Activated CD4-positive, CD25-positive, alpha-beta regulatory T cell (primary cell): ENCODE measurements at places on chromosomes 16 and 17.

DNA sequence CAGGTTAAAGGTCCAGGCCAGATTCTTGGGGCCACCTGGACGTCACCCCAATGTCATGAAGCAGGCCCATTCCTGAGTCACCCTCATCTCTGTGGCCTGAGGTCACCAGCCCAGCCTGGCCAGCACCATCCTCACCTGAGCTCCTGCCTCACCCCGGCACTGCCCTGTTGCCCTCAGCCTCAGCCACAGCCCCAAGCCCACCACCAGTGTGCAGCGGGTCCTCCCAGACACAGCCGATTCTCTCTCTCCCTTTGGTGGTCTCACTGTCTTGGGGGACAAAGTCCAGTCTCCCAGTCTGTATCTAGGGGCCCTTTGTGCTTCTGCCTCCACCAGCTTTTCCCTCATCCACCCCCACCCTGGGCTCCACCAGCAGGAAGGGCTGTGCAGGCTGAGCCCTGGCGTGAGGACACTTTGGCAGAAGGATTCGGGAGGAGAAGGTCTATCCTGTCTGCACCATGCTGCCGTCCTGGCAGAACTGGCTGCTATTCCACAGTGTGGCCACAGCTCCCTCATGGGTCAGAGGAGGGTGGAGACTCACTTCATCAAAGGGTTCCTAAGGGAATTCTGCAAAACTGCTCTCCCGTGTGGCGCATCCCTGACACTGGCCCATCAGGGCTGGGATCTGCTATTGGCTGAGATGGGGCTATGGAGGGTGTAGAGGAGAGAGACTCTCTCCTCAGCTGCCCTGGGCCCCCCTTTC, 64.3 kb downstream of the PRMT7 start:
- no peak for DNase-seq

DNA sequence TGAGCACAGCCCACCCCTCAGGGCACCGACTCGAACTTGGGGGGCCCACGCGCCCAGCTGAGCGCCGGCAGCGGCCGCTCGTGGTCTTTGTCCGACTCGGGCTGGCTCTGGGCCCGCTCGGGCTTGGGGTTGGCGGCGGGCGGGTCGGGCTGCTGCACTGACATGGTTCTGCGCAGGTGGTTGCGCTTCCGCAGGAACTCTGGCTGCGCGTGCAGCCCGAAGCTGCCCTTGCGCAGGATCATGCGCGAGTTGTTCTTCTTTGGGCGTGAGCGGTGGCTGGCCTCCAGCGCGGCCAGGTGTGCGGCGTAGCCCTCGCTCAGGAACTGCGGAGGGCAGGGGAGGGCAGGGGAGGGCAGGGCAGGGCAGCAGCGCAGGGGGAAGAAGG, 11.1 kb downstream of the PIMREG start:
- DNase-seq, result no peak

DNA sequence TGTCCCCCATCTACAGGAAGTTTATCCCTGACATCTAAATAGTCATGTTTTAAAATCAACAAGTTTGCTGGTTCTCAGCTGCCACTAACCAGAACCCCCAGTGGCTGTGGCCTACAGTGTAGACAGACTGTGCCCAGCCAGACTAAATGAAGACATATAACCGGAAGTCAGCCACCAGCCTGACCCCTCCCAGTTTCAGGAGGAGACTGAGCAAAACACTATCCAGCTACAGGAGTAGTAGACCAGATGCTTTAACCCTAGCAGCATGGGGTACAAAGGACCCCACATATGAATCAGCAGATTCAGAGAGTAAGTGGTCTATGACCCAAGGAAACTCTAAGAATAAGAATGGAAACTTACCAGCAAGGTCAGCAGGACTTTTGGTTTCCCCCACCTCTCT, 83.4 kb downstream of the HIC1 start:
- peak; percentile 8 for DNase-seq

DNA sequence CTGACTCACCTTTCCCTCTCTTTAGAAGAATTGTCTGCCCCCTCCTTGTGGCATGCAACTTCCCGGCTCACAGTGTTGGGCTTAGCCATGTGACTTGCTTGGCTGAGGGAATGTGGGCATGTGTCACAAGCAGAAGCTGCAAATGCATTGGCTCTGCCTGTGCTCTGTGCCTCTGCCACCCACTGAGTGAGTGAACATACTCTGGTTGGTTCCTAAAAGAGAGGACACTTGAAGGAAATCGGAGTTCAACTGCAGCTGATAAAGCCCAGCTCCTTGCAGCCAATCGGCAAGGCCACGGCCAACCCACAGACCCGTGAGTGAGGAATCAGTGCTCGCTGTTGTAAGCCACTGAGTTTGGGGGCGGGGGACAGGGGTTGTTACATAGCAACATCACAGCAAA, 10.9 kb upstream of the GINS2 start:
- DNase-seq, result no peak

DNA sequence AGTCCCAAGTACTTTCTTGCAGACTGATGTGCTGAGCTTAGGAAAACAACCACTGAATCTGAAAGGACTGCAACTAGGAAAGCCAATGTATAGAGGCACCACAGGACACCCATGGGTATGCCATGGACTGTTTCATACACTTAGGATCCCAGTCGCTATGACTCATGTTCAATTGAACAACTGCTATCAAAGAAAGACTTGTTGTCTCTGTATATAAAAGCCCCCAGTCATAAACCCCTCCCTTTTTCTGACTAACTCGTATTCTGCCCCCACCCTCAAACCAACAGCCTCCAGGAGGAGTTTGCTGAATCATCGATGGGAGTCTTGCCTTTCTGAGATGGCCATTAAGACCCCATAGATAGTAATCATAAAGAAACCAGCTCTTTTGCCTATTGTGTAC, 205.4 kb downstream of the ANKFN1 start:
- no peak for DNase-seq
